Heart right ventricle (tissue), 16 donors: ENCODE measurements at places on chromosomes 3 and 15. TPM values are rescaled to one million over a fixed set of nuclear protein-coding genes. Genes with fewer than 3 reads are reported as not detected.

The CATSPER2 gene
- total RNA-seq: 1.7 TPM

The MAGEL2 gene
- 0.09 TPM for total RNA-seq

The TMC3 gene
- total RNA-seq: not detected

The MAP1A gene
- 41.8 TPM for total RNA-seq

The RAB5A gene
- 52.2 TPM for total RNA-seq
